ENCODE measurements at places on chromosomes 3 and 15. TPM values are rescaled to one million over a fixed set of nuclear protein-coding genes. Genes with fewer than 3 reads are reported as not detected.

MNS1 gene
- 0.58 TPM for polyA plus RNA-seq

VEPH1 gene
- polyA plus RNA-seq: 17.9 TPM

GLDN gene
- 0.21 TPM for polyA plus RNA-seq

COL7A1 gene
- 41.6 TPM for polyA plus RNA-seq

CAPN3 gene
- 6.6 TPM for polyA plus RNA-seq

ZNF35 gene
- polyA plus RNA-seq: 4.7 TPM

C2CD4A gene
- not detected for polyA plus RNA-seq

CPLX3 gene
- polyA plus RNA-seq: not detected

SKOR1 gene
- polyA plus RNA-seq: 0.02 TPM

CHCHD4 gene
- polyA plus RNA-seq: 10.3 TPM

GRCh38 chr15:60585743-60586708 lies 107.1 kb upstream of the ICE2 start:
- no peak for DNase-seq

DNA sequence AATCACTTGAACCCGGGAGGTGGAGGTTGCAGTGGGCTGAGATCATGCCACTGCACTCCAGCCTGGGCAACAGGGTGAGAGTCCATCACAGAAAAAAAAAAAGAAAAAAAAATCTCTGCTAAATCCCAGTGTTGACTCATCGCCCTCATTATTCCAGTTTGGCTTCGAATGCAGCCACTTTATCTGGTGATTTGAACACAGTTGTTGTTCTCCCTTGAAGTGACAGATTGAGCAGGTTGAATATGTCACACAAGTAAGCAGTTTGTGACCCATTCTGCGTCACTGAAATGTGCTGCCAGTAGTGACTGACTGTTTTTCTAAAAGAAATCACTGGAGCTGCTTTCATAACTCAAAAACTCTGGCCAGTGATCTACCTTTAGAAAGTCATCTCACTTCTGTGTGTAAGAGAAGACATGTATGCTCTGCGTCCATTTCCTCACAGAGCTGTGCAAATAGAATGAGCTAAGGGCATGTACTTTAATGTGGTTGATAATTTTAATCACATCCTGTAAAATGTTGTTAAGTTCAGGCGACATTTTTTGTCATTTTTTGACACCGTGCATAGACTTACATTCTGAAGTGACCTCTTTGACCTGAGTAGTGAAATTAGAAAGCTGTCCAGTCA lies 12.5 kb downstream of the DOCK3 start:
- no peak for DNase-seq

DNA sequence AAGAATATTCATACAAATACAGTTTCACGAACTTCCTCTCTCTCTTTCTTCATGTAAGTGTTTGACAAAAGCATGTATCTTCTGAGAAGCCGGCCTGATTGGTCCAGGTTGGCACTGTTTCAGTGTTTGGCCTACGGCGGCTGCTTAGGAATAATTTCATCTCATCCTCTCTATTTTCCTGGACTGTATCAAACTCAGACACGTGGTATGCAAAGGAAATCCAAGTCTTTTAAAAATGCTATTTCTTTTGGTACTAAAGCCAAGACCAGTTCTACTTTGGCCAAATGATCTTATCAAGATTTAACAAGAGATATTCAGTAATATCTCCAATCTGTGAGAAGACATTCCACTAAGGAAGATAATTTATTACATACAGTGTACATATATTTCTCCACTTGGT lies 152.8 kb downstream of the TIGIT start:
- no peak for DNase-seq

- DNase-seq: no peak
These were observed 53.0 kb downstream of the ATP1B3 start for GRCh38 chr3:141929341-141929995.

GRCh38 chr15:48281674-48282073 lies 49.6 kb upstream of the DUT start:
- no peak for DNase-seq

GRCh38 chr15:65470866-65471265 lies 46.6 kb downstream of the DPP8 start:
- no peak for DNase-seq

DNA sequence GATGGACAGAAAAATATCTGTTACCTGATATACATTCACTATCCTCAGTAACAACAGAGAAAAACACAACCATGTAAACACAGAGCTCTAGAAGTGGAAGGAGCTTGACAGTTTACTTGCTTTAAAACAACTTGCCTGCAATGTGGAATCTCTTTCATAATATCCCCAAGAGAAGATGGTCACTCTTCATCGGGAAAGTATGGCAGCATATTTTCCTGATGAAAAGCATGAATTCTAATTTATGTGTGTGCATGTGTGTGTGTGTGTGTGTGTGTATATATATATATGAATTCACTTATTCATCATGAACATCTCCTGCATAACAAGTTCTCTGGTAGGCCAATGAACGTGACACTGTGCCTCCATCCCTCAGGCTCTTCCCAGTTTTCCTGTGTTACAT lies 81.2 kb downstream of the EFL1 start:
- no peak for DNase-seq

DNA sequence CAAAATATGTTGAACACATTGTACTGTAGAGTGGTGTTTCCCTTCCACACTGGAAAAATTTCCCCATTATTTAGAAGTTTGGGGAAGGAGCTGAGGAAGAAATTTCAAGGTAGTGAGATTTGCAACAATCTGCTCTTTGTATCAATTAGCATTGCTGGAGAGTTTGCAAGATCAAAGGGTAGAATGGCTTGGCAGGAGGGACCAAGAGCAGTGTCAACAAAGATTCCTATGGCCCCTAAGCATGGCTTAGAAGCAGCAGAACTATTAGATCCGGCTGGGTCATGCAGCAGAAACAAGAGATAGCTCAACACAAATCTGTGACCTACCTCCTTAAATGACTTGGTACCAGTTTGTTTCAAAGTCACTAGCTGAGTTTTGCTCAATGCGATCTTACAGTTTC lies 175.0 kb downstream of the C3orf38 start:
- DNase-seq: no peak

- no peak for DNase-seq
These were observed at the start of gene EPHA6 for GRCh38 chr3:96813820-96814650. Gene EPHA6 (plus strand): TSS chr3:96814594.

GRCh38 chr15:72783004-72783639 lies 436 bp downstream of the ADPGK start:
- DNase-seq: no peak

- no peak for DNase-seq
These were observed 19.9 kb upstream of the UBE2E1 start for GRCh38 chr3:23785882-23786281.

DNA sequence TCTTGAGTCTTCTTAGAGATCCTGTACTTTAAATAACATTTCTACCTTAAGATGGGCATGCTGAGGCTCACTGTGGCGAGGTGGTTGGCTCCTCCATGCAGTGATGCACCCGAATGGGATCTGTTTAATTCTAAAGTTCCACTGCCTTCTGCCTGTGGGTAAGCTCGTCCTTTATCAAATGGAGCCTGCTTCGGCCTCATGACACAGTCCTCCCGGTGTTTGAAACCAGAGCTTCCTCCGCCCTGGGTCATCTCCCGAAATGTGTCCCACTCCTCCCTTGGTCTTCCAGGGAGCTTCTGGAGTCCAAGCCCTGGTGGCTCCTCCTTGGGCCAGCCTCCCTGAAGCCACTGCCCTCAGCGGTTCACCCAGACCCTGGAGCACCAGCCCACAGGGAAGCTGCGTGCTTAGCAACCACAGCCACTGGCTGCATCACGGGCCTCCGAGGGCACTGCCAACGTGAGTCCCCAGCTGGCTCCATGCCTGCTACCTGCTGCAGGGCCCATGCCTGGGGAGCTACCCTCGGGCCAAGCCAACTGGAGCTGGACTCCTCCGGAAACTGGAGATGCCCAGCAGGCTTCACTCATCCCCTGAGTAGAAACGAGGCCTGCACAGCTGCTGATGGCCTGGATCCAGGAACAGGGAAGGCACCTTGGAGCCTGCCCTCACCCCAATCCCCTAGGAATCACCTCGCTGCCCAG lies 3.3 kb downstream of the RHCG start:
- no peak for DNase-seq

GRCh38 chr3:24508423-24508839 lies 13.8 kb upstream of the THRB start:
- DNase-seq: no peak

DNA sequence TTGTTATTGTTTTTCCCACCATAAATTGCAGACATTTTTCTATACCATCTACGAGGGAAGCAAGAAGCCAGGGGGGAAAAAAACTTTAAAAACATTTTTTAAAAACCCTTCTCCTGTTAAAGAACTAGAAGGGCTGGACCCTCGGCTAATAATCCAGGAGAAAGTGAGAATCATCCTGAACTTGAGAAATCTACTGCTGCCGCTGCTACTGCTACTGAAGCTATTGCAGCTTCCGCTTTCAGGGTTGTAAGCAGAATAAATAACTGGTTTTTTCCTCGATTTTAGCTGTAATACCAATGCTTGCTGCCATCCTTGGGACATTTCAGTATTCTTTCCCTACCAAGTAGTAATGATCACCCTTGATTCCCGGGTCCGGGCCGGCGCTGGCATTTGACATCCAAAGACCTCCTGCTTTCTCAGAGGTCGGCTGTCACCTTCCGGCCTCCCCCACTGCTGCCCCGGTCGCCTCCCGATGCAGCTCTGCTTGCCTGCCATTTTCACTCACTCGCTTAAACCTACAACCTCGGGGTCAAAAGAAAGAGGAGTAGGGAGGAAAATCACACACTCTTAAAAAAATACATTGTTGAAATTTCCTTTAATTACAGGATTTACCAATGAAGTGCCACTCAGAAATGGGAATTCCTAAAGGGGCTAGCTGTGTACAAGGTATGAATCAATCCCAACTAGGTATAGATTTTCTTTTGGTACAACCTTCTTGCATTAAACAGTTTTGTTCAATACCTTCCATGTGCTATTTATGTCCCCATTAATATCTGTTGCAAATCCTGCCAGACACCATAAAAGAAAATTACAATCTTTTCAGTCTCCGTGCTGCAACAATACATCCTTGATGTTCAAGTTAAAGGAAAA lies 674 bp upstream of the MECOM start:
- DNase-seq: no peak

- DNase-seq: no peak
These were observed 75.3 kb downstream of the NCEH1 start for GRCh38 chr3:172635588-172635987.

GRCh38 chr3:50264383-50264963 lies 4.5 kb upstream of the SEMA3B start:
- DNase-seq: peak; percentile 89

GRCh38 chr3:162863579-162863978 lies 1367.0 kb downstream of the OTOL1 start:
- DNase-seq: no peak

GRCh38 chr3:25025236-25025635 lies 402.8 kb upstream of the RARB start:
- DNase-seq: no peak

DNA sequence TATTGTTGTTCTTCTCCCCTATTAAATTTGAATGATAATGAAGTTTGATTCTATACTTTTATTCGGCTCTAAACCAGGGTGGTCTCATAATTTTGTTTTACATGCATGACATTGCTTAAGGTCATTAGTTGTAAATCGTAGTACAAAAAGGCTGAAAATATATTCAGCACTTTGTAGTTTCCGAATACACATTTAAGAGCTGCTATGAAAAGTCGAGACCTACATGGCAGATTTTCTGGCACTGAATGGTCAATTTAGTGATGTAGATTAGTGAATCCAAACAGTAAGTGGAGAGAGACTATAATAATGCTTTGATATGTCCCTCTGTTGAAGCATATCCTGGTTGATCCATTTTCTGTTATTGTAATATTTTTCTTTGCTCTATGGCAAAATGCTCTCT lies 254.0 kb upstream of the SOX2 start:
- no peak for DNase-seq

GRCh38 chr3:177830411-177830849 lies 633.1 kb upstream of the TBL1XR1 start:
- peak; percentile 84 for DNase-seq

- DNase-seq: no peak
These were observed 311.3 kb downstream of the PLCL2 start for GRCh38 chr3:17195856-17196604.

DNA sequence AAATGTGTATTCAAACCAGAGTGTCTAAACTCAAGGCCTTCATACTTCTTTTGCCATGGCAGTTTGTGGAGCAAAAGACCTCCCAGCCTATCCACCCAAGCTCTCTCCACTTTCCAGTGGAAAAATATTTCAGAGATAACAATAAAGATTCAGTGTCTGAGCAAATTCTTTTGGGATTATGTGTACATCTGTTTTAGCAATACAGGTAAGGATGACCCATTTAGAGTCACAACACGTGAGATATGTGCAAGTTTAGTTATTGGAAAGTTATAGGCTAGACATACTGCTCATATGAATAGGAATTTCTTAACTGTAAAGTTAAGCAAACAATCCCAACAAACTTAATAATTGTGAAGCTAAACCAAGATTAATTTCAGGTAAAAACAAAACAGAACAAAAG lies 174.5 kb upstream of the LRIG1 start:
- peak; percentile 26 for DNase-seq

- peak; percentile 76 for DNase-seq
These were observed 185.6 kb downstream of the FAM43A start for GRCh38 chr3:194871143-194871863.

GRCh38 chr3:139846729-139847128 lies 88.3 kb upstream of the CLSTN2 start:
- DNase-seq: no peak

- no peak for DNase-seq
These were observed 540.4 kb downstream of the EDEM1 start for GRCh38 chr3:5727743-5728484.

- DNase-seq: no peak
These were observed 103.3 kb downstream of the SNRK start for GRCh38 chr3:43389388-43390254.

DNA sequence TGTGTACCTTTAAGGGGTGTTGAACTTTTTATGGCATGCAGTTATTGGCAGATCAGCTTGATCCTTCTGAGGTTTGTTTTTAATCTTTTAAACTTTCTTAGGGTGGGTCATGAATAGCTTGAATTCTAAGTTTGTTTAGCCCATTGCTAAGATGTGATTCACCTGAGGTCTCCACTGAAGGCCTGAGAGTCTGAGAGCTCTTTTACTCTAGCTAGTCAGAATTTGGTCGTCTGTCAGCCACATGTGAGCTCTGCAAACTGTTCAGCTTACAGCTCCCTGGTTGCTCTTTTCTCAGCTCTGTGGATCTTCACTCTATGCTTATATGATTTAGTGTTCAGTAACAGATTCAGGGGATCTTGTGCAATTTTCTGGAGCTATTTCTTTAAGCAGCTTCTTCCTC lies 161.3 kb downstream of the ABHD5 start:
- peak; percentile 39 for DNase-seq

- DNase-seq: no peak
These were observed 16.2 kb downstream of the NCEH1 start for GRCh38 chr3:172694573-172695246.

- DNase-seq: peak; percentile 17
These were observed 335.2 kb upstream of the CTDSPL start for GRCh38 chr3:37526511-37526910.

- DNase-seq: no peak
These were observed 135.1 kb downstream of the RBPMS2 start for GRCh38 chr15:64640146-64640871.

DNA sequence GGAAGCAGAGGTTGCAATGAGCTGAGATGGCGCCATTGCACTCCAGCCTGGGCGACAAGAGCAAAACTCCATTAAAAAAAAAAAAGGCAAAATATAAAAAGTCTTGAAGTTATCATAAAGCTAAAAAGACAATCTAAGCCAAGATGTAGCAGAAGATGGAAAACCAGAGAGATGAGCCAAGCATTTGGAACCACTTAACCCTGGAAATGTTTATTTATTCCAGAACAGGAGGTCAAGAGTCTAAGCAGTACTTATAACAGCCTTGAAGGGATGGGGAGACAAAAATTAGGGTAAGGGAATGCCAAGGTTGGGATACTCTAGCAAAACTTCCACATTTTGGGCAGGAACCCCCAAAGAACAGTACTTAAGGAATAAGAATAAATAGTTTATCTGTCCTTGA lies 30.1 kb downstream of the FAIM start:
- no peak for DNase-seq
